ENCODE measurements at places on chromosomes 16 and 17. TPM values are rescaled to one million over a fixed set of nuclear protein-coding genes. Genes with fewer than 3 reads are reported as not detected.

The NPIPA3 gene
- 6.5 TPM for polyA plus RNA-seq

DNA sequence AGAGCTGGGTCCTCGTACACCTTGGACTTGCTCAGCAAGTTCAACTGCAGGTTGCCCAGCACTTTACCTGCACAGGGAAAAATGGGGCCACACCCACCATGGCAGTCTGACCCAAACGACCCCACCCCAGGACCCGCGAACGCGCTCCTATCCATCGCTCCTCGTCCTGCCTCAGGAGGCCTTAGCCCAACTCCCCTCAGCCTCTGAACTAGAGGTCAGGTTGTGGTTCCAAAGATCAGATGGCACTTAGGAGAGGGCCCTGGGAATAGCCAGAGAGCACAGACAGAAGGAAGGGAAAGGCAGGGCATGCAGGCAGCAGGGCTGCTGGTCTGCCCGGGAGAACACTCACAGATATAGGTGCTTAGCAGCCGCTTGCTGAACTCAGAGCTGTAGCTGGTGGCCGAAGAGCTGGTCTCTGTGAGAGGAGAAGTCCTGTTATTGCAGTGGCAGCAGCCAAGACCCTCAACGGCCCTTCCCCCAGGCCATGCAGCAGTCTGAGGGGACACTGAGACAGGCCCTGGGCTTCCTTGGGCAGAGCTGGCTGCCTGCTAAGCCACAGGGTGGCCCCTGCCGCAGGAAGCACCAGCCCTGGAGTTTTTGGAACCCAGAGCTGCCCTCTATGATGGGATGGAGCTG lies 6.9 kb downstream of the ZACN start:
- no peak for DNase-seq

The TMC7 gene
- polyA plus RNA-seq: 0.40 TPM

- DNase-seq: no peak
Observed at GRCh38 chr16:22386976-22387375, 12.6 kb upstream of the CDR2 start.

DNA sequence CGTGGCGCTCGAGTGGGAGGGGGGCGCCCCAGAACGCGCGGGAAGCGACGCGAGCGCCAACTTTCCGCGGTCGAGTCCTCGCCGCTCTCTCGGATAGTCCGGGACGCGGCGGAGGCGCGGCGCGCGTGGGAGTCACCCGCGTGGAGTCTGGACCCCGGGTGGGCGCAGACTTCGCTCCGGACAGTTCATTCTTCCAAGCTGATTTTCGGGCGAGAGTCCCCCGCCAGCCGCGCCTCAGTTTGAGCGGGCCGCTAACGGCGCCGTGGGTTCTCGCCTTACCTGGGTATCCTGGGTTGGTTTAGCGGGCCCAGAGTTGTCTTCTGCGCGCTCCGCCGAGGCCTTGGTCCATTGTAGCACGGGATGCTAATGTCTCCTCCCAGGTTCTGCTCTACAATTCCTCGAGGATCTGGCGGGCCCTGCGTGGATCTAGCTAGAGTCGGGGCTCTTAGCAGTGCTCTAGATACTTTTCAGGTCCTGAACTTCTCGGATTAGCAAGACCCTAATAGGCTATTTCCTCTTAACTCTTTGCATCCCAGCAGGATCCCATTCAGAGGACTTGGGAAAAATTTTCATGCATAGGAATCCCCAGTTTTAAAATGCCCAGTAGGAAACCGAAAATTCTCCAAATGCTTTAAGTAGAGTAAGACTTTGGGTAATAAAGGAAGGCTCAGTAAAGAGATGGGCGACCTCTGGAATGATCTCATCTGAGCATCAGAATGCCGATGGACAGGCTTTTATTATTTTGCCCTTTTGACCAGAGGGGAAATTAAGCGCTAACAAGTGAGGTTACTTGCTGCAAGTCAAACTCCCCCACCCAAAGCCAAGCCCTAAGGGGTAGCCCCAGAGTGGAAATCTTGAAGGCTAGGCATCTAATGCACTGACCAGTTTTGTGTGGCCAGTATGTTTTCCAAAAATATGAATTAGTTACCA lies 537 bp upstream of the GJC1 start:
- DNase-seq: no peak

The KRT40 gene
- polyA plus RNA-seq: not detected

The C17orf78 gene
- polyA plus RNA-seq: not detected

DNA sequence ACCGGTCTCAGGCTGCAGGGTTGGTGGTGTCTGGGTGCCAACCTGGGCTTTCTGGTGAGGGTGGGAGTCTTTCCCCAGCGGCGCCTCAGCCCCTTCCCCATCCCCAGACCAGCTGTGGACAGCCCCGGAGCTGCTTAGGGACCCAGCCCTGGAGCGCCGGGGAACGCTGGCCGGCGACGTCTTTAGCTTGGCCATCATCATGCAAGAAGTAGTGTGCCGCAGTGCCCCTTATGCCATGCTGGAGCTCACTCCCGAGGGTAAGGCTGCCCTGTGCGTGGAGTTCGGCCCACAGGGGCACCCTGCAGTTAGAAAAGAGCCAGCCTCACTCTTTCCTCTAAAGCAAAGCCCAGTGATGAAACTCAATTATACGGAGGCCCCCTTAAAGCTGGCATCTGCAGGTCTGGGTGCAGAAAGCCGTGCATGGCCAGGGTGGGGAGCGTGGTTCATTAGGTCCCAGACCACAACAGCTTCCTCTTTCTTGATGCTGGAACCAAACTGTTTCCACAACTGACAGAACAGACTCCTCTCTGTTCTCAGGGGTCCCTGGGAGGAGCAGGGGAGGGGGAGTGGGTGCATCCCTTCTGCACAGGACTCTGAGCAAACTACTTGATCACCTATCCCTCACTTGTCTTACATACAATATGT lies 10.7 kb downstream of the GUCY2D start:
- DNase-seq: no peak

- no peak for DNase-seq
Observed at GRCh38 chr16:89841275-89841674, 13.0 kb downstream of the SPIRE2 start.

DNA sequence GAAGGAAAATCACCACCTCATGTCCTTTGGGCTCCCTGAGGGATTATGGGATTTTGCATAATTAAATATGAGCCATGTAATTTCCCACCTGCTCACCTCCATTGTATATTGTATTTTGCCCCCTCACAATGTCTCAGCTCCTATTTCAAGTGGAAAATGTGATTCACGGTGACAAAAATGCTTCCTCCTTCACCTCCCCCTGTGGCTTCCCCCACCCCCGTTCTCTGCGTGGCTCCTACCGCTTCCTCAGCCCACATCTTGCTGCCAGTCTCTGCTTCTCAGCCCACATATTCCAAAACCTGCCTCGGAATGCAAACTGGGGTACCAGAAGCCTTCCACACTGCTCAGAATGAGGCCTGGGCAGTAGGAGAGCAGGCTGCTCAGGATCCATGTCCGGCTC lies 394.5 kb upstream of the C16orf82 start:
- DNase-seq: no peak

GRCh38 chr16:11736903-11737302 lies 5.8 kb downstream of the TXNDC11 start:
- no peak for DNase-seq

The TMEM98 gene
- polyA plus RNA-seq: 37.2 TPM

The PRR29 gene
- 0.05 TPM for polyA plus RNA-seq

DNA sequence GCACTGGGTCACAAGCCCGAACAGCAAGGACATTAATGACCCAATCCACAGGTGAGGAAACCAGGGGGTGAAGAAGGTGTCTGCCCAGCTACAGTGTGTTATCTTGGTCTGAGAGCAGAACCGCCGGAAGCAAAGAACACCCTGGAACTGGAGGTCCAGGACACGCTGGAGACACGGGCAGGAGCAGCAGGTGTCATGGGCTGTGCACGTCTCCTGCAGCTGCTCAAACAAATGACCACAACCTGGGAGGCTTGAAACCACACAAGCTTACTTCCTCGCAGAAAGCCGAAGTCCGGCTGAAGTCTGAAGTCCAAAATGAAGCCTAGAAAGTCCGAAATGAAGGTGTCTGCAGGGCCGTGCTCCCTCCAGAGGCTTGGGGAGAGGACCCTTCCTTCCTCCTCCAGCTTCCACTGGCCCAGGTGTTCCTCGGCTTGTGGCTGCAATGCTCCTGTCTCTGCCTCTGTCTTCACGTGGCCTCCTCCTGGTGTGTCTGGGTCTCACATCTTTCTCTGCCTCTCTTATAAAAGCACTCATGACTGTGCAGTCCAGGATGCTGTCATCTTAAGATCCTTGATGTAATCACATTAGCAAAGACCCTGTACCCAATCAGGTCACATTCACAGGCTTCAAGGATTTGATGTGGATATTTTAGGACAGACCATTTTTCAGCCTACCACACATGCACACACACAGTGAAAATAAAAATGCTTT lies 351.2 kb downstream of the C16orf95 start:
- DNase-seq: no peak

DNA sequence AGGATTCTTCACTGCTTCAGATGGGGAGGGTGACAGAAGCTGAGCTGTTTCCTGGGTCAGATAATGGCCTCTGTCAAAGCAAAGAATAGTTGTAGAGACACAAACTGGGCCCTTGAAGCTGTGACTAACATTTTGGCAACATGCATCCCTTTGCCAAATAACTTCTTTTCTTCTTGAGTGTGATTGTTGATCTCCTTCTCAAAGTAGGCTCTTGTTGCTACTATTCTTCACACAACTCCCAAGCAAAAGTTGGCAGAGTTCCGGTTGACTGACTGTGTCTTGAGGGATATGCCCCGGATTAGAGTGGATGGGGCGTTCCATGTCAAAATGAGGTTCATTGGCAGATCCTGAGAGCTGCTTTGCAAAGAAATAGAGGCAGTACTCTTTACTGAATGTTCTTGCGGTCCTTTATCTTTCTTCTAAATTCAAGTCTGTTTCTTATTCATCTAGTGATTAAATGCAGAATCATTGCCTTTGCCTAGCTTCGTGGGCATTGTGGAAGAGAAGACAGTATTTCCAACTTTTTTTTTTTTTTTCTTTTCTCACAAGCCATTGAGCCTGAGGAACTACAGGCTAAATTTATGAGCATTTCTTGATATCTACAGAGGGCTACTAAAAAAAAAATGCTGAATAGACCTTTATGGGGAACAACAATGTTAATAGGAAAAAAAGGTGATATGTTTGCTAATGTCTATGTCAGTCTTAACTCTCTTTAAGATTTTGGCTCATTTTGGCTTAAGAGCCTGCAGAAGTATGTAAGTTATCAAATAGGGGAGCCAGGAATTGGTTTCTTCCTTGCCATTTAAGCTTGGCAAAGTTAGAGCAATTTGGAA lies 5.8 kb downstream of the WIPF2 start:
- peak; percentile 52 for DNase-seq

The SMTNL2 gene
- polyA plus RNA-seq: 0.16 TPM

- DNase-seq: no peak
Observed at GRCh38 chr17:59634632-59635541, 15.2 kb downstream of the CLTC start.

The PRSS27 gene
- 2.6 TPM for polyA plus RNA-seq

DNA sequence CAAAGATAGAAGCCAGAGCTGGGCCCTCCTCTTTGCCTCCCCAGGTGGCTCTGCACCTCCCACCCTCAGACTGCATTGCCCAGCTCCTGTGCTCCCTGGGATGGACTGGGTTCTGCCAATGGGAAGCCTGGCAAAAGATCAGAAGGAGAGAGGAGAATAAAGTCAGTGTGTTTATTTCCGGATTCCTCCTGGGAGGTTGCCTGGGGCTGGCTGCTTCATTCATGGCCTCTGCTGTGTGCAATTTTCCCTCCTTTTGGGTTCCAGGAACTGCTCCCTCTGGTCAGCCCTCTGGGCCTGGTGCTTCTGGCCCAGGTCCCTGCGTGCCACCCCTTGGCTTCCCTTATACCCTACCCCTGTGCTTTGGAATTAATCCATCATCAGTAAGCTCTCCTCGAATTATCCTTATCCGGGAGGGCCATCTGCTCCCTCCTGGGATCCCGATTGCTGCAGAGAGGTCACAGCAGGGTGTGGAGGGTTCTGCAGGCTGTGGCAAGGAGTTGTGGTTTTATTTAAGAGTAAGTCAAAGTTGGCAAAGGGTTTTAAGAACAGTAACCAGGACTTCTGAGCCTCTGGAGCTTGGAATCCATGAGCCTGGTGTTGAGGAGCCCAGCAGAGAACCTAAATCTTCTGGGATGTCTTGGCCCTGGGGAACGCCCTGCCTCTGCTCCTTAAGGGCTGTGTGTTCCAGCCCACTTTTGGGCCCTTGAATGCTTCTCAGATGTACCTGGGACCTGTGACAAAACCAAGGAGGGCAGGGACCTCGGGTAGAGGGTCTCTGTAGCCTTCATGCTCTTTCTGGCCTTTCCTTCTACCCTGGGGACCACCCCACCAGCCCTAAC lies 8.2 kb upstream of the MMP2 start:
- DNase-seq: no peak

DNA sequence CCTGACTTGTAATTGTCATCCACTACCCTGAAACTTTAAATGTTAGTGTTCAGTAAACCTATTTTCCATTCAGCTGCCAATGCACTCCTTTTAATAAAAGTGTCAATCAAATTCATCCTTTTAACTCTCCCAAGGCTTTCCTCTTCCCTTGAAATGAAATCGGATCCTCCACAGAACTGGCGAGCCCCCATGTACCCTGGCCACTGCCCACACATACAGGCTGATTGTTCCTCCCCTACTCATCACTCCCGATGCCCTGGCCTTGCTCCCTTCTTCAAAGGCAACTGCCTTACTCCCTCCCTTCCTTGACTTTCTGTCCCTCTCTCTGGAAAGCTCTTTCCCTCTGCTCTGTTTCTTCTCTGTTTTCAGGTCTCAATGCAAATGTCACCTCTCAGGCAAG lies 7.6 kb downstream of the KRT33A start:
- DNase-seq: no peak

GRCh38 chr17:58310511-58311428 lies 17.8 kb downstream of the TSPOAP1 start:
- DNase-seq: no peak

GRCh38 chr16:30715750-30716445 lies 16.9 kb downstream of the SRCAP start:
- DNase-seq: no peak

- DNase-seq: peak; percentile 32
Observed at GRCh38 chr16:79997257-79997656, 396.7 kb upstream of the MAF start.

DNA sequence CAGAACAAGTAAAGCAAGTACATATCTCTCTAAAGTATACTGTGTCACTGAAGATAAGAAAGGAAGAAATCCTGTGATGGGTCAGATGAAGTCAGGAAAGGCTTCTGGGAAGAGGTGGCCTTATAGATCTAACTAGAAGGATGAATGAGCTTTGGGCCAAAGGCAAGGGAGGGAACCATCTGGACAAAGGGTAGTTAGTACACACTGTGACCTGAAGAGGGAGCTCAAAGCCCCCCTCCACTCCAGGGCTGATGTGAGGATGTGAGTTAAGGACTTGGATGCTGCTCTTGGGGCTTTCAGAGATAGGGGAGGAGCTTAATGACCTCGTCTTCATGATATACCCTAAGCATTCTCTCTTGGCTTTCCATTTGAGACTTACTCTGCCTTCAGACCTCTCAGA lies 185.3 kb upstream of the CACNG3 start:
- DNase-seq: peak; percentile 23
